ENCODE measurements at places on chromosomes 1 and 21.

GRCh38 chr1:218565377-218565776 is 220.2 kb downstream of the TGFB2 start:
- DNase-seq, result no peak

DNA sequence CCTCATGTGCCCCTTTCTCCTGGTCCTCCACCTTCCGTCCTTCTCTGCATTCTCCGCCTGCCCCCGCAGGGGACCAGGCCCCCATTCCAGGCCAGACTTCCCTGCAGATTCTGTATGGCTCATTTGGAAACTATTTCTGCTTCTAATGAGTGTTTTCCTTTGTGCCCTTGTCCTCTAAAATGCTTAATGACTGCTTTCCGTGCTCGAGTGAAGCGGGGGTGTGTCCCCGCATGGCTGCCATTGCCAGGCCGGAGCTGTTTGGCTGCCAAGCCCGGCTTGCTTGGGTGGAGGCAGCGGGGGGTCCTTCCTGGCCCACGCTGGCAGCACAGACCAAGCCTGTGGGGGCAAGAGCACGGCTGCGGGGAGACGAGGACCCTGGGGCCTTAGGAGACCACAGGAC is 299.3 kb upstream of the VAMP3 start:
- DNase-seq, result peak; percentile 87

- peak; percentile 71 for DNase-seq
Measured at GRCh38 chr1:66350001-66350547, 183.9 kb upstream of the SGIP1 start.

DNA sequence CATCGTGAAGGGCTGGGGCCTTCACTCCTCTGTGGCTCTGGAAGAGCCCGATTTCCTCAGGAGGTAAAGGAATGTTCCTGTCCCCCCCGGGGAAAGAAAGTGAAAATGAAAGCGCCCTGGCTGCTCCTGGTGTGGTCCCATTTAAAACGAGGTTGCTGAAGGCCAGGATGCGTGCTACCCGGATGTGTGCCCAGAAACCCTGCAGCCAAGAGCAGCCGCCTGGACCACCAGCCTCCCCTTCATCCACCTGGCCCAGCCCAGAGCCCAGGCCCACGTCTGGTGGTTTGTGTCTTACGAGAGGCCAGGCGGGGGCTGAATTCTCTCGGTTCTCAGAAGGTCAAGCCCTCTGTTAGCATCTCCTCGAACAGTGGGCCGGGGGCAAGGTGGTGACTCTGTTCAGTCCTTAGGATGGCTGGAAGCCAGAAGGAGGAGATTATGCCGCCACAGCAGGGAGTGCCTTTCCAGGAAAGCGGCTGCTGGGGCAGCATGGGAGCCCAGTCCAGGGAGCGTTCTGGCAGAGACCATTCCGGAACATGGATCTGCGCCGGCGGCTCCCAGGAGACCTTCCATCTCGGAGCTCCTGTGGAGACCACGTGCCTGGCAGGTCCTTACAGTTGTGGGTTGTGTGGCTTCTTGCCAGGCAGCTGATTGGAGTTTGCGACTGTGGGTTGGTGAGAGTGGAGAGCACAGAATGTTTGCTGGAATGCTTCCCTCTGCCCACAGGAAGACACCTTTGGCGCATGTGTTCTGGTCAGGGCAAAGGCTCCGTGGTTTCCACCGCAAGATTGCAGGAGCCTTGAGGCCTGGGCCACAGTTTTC is 1.4 kb downstream of the GUK1 start:
- no peak for DNase-seq

DNA sequence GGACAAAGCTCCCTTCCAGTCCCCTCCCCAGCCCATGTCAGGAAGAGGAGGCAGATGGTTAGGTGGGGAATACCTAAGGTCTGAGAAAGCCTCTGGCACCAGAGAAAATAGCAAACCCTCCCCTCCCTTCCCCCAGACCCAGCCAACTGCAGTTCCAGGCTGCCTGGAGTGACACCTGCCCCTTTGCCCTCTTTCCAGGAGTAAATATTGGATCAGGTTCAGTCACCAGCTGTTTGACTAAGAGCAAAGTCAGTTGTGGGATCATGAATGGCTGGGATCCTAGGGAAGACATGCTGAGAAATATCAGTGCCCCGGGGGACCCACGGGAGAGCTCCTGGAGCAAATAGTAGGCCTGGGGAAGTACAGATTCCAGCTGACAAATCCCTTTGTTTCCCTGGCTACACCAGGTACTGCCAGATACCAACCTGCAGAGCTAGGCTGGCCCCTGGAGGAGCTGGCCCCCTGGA is 12.2 kb upstream of the CDK18 start:
- DNase-seq, result no peak

DNA sequence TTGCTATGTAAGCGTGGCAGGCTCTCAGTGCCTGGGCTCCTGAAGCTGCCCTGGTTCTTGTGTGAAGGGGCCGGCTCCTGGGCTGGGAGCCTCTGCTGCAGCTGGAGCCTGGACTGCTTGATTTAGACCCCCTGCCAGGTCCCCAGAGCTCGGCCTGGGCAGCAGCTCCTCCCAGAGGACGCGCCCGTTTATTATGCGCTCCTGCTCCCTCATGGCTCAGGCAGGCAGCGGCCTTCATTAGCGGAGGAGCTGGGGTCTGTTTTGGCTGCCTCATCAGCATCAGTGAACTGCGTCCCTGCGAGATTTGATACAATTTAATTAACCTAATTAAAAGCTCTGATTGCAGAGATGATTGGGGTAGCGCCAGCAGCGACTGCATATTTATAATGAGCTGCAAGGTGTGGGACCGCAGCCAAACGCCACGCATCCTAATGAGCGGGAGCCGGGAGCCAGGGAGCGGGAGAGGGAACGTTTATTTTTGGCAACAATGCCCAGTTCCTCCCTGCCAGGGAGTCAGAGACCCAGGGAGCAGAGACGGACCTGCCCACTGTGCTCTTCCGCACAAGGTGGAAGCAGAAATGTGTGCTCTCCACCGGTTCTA is 16.6 kb downstream of the UTP11 start:
- peak; percentile 45 for DNase-seq

DNA sequence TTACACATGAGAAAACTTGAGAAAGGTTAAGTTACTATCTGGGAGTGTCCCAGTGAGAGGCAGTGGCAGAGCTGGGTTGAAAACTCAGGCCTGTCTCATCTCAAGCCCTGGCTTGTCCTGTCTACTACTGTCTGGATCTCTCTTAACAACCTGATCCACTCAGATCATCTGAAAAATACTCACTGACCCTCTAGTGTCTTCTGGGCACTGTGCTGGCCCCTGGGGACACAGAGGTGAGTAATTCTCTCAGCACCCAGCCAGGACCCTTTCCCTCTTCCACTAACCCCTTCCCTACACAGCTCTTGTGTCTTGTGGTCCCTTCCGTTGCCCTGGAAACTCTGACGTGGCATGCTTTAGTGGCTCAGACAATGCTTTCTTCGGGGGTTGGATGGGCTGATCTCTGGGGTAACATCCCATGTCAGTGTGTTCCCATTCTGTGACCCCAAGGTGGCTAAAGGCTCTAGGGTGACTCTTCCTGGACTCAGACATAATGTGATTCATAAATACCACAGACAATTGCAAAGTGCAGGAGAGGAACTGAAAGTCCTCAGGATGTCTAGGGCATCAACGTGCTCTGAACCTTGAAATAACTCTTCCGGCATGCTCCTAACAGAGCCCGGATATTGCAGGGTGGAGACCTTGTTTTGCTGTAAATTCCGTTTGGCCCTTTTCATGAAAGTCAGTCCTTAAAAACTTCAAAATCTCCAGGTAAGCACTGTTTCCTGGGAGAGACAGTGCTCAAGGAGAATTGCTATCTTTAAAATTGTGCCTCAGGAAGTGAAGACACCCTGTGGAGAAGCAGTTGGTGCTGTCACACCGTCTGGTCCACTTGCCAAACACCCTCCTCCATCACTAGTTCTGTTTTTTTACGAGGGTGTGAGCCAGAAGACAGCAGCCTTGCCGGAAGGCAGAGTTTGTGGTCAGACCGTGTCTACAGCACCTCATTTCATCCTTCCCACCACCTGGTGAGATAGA is 4.0 kb downstream of the SHISAL2A start:
- DNase-seq, result no peak

All from fibroblast of skin of right quadriceps (primary cell).